Fibroblast of mammary gland (primary cell): ENCODE measurements at places on chromosomes 2 and 18.

DNA sequence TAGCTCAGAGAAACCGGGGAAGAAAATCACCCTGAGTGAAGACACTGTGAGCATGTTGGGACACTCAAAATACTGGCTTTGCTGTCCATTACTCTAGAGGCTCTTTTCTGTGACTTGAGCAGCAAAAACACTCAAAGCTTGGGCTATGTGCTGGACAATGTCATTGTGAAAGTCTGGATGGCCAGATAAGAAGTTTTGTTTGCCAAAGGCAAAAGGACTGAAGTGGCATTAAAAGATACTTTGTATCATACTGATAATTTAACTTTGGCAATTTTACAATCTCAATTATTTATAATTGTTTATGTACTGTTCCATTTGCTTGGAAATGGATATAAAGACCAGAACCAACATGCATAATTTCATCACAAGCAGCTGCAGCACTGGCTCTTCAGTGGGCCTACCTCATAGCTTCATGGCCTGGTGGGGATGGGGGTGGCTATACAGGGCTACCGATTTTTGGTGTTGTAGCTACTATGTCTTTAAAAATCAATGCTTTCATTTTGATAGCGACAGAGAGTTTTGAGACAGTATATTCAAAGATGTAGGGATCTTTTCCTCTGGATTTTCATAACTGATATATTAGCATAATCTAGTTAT lies 51.1 kb downstream of the RBKS start:
- no peak for DNase-seq

- DNase-seq: no peak
These were observed 1199.1 kb upstream of the GYPC start for GRCh38 chr2:125456693-125457363.

DNA sequence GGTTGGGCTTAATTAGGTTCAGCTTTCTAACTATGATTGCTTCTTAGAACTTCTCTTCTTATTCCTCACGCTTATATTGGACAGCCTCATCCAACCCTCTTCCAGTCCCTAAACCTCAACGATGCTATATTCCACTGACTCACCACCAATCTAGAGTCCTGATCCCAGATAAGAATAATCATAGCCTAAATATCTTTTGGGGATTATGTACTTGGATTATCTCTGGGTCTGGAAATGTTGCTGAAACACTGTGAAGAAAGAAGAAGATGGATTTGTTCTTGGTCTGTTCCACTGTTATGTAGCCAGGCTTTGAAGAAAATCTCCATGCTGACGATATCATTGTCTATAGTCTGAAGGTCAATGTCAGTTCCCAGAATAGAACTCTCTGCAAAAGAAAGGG lies 26.9 kb downstream of the DOK1 start:
- DNase-seq: no peak

DNA sequence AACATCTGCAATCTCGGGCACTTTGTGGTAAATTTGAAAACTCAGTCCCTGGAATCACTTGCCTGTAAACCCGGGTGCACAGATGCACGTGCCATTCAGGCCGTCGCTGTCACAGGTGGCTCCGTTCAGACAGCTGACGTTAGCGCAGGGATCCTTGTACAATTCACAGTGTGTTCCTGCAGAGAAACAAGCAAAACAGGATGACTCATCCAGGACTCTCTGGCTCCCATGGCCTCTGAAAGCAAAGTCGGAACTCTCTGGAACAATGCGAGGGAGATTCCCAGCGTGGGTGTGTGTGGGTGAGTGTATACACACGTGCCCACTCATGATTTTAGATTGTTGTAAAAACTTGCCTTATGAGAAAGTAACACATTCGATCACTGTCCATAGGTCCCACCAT lies 136.1 kb upstream of the PID1 start:
- DNase-seq: peak; percentile 100

GRCh38 chr18:47036927-47037578 lies 1.6 kb upstream of the ELOA2 start:
- no peak for DNase-seq

GRCh38 chr2:46227674-46228289 lies 69.4 kb upstream of the EPAS1 start:
- no peak for DNase-seq

DNA sequence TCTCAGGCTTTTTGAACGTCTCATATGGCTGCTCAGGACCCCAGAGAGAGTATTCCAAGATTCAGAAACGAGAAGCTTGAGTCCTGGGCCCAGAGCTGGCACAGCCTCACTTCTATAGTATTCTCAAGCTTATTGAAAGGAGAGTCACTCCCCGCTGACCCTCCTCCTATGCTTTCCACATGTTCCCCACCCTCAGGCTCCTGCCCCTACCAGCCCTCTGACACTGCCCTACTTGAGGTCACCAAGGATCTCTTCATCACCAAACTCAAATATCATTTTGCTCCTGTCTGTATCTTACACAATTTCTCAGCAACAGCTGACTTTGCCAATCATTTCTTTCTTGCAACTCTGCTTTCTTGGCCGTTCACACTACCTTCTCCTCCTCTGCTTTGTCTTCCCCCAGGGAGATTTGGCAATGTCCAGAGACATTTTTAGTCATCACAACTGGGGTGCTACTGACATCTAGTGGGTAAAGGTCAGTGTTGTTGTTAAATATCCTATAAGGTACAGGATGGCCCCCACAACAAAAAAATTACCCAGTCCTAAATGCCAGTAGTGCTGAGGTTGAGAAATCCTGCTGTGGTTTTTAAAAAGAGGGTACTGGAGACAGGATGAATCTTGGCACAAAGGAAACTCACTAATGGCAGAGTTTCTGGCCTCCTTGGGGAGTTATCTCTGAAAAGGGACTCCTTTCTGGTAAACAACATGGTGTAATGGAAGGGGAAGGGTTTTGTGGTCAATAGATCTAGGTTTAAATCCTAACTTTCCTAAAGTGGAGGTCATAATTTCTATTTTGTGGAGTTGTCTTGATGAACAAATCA lies 26.9 kb upstream of the INSIG2 start:
- peak; percentile 88 for DNase-seq

DNA sequence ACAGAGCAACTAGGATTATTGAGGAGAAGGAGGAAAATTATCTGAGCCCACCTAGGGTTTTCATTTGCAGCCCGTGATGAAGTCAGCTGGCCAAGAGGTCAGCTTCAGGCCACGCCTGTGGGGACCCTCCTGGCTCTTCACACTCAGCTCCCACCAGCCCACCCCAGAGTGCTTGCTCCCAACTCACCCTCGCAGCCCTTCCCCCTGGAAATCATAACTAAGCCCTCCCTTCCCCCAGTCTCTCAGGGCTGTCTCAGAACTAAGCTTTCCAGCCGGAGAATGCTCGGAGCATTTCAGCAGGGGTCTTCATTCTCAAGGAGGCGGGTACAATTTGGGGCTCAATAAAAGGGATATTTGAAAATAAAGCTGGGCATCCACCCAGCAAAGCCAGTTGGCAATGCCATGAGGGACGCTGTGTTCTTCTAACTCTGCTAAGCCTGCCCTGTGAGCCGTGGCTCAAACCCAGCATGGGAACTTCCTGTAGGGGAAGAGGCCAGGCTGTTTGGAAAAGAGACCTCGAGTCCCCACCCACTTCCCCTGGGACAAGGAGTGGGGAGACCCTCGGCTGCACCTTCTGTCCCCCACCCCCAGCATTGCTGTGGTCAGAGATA lies 194.9 kb downstream of the CTIF start:
- DNase-seq: no peak

- no peak for DNase-seq
These were observed 134.0 kb downstream of the NEDD4L start for GRCh38 chr18:58177896-58178470.

DNA sequence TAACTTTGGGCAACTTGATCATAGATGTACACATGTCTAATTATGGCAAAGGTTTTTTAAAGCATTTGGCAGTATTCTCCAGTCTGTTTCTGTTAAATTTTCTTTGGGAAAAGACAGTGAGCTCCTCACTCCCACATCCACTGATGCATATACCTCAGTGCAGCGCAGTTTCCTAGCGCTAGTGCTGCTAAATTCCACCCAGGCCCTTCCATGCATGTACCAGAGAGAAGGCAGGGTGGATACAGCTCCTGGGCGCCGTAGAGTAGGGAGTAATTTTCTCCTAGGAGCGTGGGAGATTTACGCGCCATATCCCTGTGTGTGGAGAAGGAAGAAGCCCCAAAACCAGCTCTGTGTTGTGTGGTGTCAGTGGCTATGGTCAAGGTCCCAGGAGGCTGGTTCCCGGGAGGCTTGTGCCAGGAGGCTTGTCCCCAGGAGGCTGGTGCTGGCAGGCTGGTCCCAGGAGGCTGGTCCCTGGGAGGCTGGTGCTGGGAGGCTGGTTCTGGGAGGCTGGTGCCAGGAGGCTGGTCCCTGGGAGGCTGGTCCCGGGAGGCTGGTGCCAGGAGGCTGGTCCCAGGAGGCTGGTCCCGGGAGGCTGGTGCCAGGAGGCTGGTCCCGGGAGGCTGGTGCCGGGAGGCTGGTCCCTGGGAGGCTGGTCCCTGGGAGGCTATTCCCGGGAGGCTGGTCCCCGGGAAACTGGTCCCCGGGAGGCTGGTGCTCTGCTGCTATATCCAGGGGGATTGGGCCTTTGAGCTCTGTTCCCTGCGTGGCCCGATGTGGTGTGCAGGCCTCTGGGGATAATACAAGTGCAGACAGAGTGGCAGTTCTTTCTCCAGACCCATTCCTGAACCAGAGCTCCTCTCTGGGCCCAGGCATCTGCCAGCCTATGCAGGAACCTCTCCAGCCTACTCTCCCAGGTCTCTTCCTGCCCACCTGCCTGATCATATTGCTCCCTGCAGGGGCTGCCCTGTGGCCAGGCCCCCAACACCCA lies 161.2 kb downstream of the SEPTIN10 start:
- no peak for DNase-seq

GRCh38 chr2:200021449-200022114 lies 66.2 kb downstream of the MAIP1 start:
- no peak for DNase-seq

DNA sequence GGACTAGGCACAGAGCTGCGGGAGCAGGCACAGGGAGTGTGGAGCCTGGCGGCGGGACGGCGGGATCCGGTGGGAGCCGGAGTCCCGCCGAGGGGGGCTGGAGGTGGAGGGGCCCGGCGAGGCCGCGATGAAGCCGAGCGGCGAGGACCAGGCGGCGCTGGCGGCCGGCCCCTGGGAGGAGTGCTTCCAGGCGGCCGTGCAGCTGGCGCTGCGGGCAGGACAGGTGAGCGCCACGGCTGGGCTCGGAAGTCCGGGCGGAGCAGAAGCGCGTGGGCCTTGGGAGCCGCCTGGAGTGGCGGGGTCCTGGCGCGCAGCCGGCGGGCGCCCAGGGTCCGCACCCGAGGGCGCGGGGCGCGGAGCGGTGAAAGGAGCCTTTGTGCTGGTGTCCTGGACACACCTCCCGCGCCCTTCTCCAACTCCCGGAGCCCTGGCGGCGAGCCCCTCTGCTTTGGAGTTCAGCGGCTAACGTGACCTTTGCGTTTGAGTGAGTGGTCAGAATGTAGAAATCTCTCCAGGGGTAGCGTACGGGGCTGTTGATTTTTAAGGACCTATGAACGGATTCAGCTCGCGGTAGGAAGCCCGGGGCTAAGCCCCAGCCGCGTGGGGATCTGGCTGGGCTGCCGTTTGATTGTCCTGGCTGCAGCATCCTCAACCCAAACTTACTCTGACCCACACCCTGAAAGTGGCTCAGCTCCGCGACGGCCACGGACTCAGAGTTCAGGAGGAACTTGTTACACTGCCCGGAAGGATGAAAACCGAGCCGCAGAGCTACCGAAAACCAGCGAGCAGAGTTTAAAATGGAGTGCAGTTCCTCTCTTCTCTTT lies 448 bp downstream of the IMPA2 start:
- peak; percentile 25 for DNase-seq
